Fibroblast of skin of back (primary cell): ENCODE measurements at places on chromosomes 3 and 15.

- no peak for DNase-seq
Observed at GRCh38 chr15:39961051-39961450, 27.1 kb downstream of the EIF2AK4 start.

DNA sequence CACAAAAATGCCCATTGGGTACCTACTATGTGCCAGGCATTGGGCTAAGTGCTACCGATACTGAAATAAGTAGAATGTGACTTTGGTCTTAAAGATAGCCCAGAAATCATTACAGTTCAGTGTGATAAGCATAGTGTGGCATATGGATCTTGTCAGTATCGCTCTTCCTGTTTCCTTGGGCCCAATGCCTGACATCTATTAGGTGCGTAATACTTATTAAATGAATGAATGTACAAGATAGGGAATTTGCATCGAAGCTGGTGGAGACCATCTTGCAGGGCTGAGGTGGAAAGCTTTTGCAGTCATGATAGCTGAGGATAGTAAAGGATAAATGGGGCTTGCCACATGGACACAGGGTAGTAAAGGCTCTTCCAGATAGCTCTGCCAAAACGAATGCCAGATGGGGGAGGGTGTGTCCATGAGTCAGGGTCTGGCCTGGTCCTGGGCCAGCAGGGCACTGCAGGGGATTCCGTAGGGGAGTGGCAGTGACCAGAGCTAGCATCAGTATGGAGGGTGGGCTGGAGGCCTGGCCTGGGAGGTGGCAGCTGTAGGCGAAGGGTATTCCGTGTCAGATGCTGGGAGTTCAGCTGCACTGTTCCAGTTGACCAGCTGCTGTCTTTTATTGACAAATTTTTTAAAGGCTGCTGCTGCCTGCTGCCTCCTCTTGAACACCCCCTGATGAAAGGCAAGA lies 23.5 kb downstream of the TSEN2 start:
- DNase-seq = peak; percentile 75

GRCh38 chr3:165805946-165806561 lies 31.2 kb downstream of the BCHE start:
- no peak for DNase-seq

DNA sequence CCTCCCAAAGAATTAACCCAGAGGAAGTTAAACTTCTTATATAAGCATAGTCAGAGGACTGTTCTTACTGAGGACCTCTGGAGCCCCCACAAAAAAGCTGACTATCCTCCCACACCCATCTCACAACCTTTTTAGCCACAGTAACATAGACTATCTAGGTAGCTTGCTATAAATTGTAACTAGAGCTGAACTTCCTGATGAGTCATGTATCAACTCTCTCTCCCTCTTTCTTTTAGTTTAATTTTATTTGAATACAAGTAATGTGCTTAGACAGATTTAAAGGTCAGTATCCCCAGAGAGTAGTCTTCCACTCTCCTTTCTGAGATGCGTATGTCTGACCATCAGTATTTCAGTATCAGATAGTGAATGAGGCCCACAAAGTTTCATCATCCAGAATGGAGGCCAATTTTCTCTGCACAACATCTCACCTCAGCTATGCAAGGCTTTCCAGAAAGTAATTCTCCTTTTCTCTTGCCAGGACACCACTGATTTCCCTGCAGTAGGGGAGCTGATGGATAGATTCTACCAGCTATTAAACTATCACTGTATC lies 104.0 kb upstream of the MYRIP start:
- no peak for DNase-seq

- DNase-seq = no peak
Observed at GRCh38 chr15:84736375-84736774, 12.0 kb upstream of the ZNF592 start.

GRCh38 chr3:34881026-34881425 lies 758.3 kb upstream of the ARPP21 start:
- no peak for DNase-seq

GRCh38 chr15:97903971-97904572 lies 56.4 kb upstream of the ARRDC4 start:
- DNase-seq = peak; percentile 60

- no peak for DNase-seq
Observed at GRCh38 chr15:57286446-57287122, 89.7 kb upstream of the CGNL1 start.

GRCh38 chr15:60390231-60390630 lies 7.6 kb downstream of the ANXA2 start:
- no peak for DNase-seq

- no peak for DNase-seq
Observed at GRCh38 chr15:93232845-93233244, 143.8 kb upstream of the RGMA start.

DNA sequence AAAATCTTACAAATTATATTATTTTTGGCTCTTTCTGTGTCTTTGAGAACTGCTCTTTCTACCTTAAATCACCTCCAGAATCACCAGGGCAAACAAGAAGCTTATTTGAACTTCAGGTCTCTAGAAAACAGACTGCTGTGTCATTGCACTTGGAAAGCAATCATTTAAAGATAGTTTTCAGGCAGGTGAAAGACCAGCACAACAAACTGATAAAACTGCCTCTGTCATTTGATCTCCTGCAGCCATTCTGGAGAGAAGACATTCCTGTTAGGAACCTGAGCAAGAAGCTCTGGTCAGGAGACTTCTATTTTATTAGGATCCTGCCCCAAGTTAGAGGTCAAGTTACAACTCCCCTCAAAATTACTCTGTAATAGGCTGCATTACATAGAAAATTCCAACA lies 50.7 kb upstream of the AP4E1 start:
- no peak for DNase-seq

DNA sequence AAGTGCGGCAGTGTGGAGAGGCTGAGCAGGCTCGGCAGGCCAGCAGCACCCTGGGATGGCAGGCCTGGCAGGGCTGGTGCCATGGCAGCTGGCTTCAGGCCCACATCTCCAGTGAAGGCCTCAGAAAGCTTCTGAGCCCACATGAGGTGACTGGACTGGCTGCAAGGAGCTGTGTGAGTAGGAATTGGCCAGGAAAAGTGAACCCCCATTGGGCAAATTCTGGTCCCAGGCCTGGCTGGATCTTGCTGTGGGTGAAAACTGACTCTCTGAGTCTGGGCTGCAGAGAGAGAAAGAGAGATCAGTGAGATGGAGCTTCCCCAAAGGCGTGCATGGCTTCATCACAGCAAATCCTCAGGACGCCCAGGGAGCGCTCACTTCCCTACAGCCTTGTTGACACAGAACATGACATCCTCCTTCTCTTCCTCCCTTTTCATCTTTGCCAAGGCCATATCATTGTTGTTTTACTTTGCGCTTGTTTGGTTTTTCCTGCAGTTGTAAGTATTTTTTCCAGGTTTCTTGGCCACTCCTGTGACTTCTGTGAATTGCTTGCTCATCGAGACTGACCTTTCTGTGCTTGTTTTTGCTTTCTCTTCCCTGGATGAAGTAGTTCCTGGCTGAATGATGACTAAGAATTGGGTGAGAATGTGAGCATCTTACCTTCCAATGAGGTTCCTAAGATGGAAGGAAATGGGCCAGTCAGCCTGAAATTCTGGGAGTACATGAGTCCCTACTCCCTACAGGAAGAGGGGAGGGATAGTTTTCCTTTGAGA lies 299.1 kb downstream of the TLE3 start:
- peak; percentile 58 for DNase-seq

DNA sequence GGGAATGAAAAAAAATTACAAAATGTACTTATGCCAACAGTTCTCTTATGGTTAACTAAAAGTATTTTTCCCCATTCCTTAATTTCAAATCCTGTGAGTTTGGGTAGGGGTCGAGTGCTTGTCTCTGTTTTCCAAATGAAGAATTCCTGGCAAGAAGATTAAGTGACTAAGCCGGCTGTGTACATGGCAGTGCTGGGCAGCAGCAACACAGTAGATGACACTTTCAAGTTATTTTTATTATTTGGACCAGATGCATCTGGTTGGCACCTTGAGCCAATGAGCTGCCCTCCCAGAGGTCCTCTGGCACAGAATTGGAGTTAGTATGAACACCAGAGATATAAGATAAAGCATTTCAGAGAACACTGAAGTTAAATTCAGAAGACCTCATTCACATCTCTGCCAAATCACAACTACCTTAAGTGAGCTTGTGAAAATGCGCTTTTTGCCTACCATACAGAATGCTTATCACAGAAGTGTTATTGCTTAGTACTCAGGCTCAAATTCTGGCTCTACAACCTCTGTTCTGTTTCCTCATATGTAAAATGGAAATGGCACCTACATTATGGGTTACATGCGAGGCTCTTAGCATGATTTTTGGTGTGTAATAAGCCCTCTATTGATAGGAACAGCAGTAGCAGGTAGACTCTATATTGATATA lies 256.9 kb downstream of the UBE2E2 start:
- DNase-seq = no peak
